GOT3 (cell line): ENCODE measurements at places on chromosomes 4 and X.

GRCh38 chr4:145011636-145012035, 86.4 kb downstream of the ANAPC10 start:
- no peak for DNase-seq

- no peak for DNase-seq
These were observed 20.7 kb downstream of the ARHGAP24 start for GRCh38 chr4:85495621-85496020.

DNA sequence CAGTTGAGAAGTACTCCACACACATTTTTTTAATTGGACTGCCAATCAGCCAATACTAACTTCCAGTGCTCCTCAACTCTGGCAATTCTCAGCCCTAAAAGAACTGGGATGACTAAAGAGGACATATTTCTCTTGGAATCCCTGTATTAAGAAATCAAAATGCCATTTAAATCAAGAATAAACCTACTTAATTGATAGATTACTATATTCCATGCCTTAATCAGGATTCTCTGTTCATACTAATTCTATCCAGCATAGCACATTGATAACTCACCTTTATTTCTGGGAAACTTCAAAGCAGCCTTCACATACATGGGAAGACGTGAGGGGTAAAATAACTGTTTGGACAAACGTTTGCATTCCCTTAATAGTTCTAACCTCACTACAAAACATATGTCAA, 93.0 kb upstream of the DKK2 start:
- DNase-seq, result no peak

GRCh38 chr4:111761531-111761930, 383.7 kb upstream of the FAM241A start:
- DNase-seq, result no peak

DNA sequence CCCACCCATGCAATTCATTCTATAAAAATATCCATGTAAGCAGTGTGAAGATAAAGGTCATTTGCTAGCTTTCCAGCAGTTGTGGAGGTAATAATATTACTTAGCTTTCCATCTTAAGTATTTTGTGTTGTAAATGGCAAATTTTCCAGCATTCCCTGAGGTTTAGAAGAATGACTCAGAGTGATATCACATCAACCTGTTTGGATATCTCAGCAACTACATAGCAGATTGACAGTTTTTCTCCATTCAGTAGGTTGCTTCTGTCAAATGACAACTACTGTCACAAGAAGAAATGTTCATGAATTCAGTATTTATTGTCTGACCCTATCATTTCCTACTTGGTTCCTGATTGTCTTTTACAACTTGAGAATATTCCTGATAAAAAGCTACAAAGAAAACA, 434.9 kb upstream of the GALNTL6 start:
- DNase-seq, result no peak
